ENCODE measurements at places on chromosomes 6 and 20. TPM values are rescaled to one million over a fixed set of nuclear protein-coding genes. Genes with fewer than 3 reads are reported as not detected.

The TMC2 gene
- total RNA-seq = not detected

The MROH8 gene
- total RNA-seq = 0.39 TPM

The QRSL1 gene
- 9.1 TPM for total RNA-seq

The MATN4 gene
- total RNA-seq = not detected

The GTF3C6 gene
- total RNA-seq = 41.9 TPM

The OLIG3 gene
- total RNA-seq = not detected

The KCNB1 gene
- under 0.01 TPM for total RNA-seq

The SCGN gene
- not detected for total RNA-seq

The SAPCD1 gene
- not detected for total RNA-seq

The ZNF311 gene
- total RNA-seq = 1.4 TPM

The RAET1E gene
- total RNA-seq = not detected

The PPP1R3G gene
- total RNA-seq = 0.96 TPM

The SIRPB1 gene
- total RNA-seq = not detected

The ABHD16B gene
- total RNA-seq = not detected
